ENCODE measurements at places on chromosomes 6 and 20.

DNA sequence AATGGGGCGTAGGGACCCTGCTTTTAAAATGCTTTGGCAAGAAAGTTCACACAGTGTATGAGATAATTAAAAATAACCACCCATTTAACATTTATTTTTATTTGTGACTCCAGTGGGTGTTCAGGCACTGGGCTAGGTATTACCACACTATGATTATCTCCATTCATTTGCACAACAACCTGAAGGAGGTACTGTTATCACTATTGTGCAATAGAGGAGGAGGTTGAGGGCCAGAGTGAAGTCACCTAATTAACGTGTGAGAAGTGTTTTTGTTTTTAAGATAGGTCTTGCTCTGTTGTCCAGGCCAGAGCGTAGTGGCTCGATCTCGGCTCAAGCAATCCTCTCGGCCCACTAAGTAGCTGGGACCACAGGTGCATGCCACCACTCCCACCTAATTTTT, 29.2 kb downstream of the MAK start:
- DNase-seq: no peak

DNA sequence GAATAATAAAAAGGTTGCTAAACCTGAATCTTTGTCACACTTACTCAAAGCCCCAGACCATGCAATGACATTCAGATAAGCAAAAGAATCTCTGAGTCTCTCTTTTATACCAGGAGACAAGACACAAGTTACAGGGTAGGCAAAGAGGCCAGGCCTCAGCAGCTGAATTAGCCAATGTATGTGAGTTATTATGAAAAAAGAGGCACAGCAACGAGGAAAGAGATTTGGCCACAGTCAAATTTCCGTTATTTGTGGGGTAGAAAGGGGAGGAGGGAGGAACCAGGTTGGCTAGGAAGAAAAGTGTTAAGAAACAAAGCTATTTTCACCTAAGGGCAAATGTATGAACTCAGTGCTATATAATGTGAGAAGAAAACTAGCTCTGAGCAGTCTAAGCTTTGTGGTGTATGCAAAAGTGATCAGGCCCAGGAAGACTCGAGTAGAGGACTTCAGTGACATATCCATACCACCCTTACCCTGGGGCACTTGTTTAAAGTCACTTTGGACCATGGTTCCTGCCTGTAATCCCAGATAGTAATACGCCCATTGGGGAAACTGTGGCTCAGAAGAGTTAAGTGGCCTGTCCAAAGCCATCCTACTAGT, 19.1 kb downstream of the IPCEF1 start:
- DNase-seq: no peak

DNA sequence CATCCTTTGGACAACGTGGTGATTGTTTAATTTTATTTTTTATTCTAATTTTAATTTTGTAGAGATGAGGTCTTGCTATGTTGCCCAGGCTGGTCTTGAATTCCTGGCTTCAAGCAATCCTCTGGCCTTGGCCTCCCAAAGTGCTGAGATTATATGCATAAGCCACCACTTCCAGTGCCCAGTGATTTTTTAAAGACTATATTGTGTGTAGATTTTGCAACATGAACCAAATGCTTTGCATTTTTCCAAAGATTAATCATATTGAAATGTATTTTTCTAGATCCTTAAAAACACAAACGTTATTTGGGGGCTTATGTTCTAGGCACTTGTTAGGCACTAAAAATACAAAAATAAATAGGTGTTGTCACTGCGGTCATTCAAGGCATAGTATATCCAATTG, 117.6 kb upstream of the CCN2 start:
- no peak for DNase-seq

DNA sequence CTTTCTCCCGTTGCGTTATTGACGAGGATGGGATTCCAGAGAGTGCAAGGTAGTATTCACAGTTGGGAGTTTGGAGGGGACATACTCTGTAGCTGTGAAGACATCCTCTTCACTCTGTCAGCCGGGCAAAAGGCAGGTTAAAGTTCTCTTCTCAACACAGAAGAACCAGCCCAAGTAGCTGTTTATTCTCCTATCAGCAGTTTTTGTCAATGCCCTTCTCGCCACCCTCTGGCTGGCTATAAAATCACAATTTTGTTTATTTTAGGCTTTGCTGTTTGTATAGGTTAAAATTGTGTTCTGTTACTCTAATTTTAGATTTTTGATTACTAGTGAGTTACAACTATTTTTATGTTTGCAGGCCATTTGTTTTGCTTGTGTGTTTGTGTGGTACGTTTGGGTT, 37.9 kb upstream of the MAS1 start:
- no peak for DNase-seq

DNA sequence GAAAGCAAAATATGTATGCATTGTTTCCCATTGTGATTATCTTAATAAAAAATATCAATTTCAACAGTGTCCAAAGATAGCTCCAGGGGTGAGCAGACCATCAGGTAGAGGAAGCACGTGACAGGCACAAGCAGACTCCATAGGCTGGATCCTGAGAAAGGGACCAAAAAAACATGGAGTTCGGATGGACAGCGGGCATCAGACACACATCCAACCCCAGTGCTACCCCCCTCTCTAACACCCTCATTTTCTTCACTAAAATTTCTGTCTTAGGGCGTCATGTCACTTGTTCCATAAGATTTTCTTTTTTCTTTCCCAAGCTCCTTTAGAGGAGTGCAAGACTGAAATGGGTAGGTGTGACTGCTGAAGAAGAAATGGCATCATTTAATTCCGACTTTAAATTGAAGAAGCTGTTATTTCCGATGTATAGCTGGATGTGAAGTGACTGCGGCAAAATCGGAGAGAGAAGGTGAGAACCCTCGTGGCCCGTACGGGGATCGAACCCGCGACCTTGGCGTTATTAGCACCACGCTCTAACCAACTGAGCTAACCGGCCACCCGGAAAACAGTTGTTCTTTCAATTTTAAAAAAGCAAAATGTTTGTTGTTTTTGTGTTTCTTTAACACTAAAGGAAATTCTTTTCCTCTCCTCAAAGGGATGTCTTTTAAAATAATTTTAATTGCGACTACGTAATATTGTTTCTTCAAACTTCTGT, 10.3 kb upstream of the PRSS16 start:
- no peak for DNase-seq

GRCh38 chr20:46512943-46513844, at the start of gene ZNF334:
Gene ZNF334, minus strand, starts transcription at chr20:46513559. Its CDS starts 1,457 bp downstream, at chr20:46512102.
- DNase-seq: no peak

GRCh38 chr6:13528232-13528631, 40.8 kb upstream of the GFOD1 start:
- no peak for DNase-seq

DNA sequence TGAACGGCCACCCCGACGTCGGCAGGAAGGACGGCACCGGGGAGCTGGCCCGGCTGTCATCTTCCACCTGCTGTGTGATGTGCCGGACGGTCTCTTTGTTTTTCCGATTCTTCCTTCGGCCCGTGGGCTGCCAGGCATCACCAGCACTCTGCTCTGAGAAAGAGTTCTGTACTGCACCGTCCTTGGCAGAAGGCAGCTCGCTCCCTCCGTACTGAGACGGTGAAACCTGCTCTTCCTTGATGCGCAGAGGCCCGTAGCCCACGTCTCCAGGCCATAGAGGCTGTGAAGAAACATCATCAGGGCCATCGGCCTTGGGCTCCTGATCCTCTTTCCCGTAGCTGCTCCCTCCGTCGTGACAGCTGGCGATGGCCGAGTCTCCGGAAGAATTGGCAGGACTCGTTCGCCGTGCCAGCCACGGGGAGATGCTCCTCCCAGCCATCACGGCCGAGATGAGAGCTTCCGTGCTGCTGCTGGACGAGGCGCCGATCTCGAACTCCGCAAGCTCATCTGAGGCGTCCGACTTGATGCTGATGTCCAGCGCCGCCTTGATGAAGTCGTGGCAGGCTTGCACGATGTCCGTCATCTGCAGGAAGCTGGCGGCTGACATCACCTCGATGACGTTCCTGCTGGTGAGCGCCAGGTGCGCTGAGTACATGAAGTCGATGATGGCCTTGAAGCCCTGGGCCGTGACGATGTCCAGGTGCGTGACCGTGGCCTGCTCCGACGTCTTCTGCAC, 41.1 kb downstream of the ZBTB46 start:
- no peak for DNase-seq

DNA sequence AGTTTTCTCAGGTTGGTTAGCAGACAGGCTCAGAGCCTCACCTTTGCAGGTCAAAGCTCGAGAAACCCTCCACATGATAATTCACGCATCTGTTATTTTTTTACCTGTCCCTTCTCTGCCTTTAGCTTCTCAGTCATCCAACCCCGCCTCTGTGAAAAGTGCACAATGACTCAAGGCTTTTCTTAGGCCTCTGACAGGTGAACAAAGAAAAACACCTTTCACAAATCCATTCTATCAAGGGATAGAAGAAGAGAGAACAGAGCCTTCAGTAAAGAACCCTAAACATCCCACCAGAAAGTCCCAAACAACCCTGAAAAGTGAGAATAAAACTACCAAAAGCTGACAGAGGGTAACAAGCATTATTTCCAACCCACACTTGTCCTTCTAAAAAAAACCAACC, 178.2 kb downstream of the GJA10 start:
- no peak for DNase-seq

DNA sequence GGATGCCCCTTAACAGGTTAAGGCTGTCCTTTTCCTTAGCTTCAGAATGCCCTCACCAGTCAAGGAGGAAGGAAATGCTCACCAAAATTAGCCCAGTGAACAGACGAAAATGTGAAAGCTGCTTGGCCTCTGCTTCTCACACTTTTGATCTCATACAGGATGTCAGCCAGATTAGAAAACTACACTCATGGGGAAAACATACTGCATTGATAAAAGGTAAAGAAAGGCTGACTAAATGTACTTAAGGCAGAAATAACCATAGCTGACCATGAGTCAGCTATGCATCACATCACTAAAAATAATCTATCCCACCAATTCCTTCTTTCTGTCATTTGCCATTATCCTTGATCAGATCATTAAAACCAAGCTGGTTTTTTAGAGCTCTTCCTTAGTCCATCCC, 198.4 kb upstream of the TENT5A start:
- no peak for DNase-seq

DNA sequence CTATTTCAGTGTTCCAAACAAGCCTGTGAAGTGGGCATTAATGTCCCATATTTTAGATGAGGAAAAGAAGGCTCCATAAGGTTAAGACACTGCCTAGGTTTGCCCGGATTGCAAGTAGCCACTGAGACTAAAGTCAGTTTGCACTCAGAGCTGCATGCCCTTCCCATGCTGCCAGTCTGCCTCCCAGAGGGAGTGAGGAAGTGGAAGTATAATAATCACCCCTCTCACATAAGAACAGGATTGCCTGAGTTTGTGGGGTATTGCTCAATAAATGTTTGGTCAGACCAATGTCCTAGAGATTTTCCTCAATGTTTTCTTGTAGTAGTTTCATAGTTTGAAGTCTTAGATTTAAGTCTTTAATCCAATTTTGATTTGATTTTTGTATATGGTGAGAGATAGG, 43.9 kb upstream of the CLIC5 start:
- no peak for DNase-seq

GRCh38 chr6:34656378-34657036, 40.1 kb downstream of the ILRUN start:
- DNase-seq: no peak

DNA sequence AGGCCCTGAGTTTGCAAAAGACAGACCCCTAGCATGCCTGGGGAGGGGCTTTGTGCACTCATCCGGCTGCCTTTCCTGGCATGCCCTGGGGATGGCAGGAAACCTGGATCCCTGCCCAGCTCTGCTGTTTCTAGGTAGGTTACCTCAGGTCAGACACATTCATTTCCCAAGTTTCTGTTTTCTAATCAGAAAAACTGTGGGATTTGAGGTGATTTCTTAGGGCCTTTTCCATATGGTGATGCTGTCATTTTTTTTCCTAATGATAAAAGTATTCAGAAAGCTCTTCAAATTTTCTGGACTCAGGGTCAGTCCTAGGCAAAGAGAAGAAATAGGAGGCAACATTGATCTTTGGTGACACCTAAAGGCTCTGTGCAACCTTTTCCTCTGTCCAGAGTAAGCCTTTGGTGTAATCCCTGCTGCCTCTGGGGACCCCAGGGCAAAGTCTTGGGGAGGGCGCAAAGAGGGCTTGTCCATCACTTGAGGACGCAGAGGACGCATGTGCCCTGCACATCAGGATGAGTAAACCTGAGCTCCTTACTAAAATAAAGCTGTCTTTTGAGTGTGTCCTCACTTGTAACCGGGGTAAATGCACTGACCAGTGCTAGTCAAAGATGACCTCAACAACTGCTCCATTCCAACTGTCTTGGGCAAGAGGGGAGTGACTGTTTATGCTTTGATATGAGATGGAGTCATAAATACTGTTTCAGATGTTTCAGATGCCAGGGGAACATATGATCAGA, 13.5 kb upstream of the TRAM2 start:
- DNase-seq: no peak
